ENCODE measurements at places on chromosomes 2 and 18.

- DNase-seq = no peak
Measured at GRCh38 chr2:158255257-158255656, 153.6 kb downstream of the UPP2 start.

DNA sequence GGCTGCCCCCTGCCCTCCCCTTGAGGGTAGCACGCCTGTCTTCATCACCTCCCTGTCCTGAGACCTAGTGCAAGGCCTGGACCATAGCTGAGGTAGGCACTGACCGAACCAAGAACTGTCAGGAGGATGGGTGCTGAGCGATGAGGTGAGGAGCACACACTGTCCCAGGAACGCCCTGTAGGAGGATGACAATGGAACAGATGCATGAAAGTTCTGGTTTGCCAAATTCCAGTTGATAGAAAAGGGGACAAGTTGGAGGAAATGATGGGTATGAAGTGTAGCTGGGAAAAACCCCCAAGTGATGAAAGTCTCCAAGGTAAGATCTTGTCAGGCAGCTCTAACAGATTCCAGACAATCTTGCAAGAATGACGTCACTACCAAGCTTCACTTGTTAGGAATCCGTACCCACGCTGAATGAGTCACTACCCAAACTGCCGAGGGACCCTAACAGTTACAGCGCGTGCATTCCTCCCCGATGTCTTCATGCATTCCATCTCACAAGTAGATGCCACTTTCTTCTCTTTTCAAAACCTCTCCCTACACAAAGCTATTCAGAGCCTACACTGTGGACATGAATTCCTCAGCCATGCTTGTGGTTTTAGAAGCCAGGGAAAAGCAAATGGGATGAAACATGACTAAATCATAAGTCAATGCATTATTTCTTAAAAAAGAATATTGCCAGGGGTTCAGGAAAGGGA lies 27.6 kb downstream of the MRPL33 start:
- DNase-seq = peak; percentile 100

DNA sequence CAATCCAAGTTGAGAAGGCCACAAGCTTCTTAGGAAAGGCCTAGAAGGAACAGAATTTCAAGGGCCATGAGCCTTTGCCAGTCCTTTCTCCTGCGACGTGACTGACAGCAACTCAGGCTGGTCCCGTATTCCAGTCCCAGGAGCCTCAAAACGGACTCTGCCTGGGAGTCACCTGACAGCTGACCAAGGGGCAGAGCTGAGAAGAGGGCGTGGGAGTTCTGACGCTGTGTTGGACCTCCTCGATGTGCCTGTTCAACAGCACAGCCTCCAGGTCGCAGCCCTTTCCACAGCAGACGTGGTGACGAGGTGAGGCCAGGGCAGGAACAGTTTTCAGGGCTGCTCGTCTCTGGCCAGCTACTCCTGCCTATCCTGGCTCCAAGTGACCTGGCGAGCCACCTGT lies 37.6 kb downstream of the CENPO start:
- DNase-seq = no peak

- DNase-seq = no peak
Measured at GRCh38 chr2:157386247-157386646, 57.6 kb downstream of the CYTIP start.

DNA sequence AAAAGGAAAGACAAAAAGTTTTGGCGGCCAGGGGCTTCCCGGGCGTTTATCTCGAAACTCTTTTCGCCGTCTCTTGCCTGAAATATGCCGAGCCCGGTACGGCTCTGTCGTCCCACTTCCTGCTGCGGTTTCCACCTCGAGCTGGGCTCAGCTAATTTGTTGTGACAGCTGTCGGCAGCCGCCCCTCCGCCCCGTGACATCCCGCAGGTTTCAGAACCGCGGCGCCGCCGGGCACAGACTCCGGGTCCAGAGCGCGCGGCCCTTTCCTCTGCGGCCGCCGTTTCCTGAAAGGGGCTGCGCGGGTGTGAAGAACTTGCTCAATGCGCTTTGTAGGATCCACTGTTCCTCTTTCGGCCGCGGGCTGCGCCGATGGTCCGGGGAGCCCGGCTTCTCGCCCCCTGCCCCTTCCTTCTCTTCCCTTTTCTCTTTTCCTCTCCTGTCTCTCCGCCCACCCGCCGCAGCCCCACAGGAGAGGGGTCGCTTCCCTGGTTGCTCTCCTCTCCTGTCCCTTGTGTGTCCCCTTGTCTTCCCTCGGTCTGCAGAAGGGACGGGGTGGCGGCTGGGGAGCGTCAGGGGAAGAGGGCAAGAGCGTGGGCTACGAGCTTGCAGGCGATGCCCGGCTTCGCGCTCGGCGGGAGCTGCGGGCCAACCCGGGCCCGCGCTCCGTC lies 648 bp downstream of the ARID5A start:
- DNase-seq = peak; percentile 79

GRCh38 chr2:230974096-230974913 lies 21.6 kb upstream of the SPATA3 start:
- peak; percentile 91 for DNase-seq
